ENCODE measurements at places on chromosomes 3 and 15.

DNA sequence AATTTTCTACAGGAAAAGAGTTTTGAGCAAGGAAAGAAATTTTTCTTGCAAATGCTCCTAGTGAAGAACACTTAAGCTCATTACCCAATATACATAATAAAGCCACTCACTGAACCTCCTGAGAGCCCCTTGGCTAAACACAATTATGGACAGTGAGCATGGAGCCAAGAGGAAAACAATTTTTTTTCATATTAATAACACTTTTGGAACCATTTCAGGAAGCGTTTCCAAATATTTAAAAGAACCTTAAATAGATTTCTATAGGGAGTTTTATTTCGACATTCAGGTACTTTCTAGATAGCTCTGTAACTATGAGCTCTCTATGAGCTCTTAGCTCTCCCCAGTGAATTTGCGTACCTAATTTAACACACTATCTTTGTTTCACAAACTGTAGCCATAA, 581.1 kb downstream of the ZNF385D start:
- no peak overlapping the region for H3K27ac ChIP-seq
- H3K4me1 ChIP-seq: no peaks in the 10 kb centered on the region
- H3K27me3 ChIP-seq: no peaks in the 10 kb centered on the region
- H3K36me3 ChIP-seq: no peaks in the 10 kb centered on the region
- DNase-seq: no peak
- no peak overlapping the region for H3K4me3 ChIP-seq

GRCh38 chr3:14411166-14411526, 8.7 kb downstream of the SLC6A6 start:
- no peak for DNase-seq
- no peak overlapping the region for H3K4me3 ChIP-seq
- no peaks in the 10 kb centered on the region for H3K36me3 ChIP-seq
- H3K4me1 ChIP-seq: peaks cover 48% of the 10 kb centered on the region
- H3K27me3 ChIP-seq: no peaks in the 10 kb centered on the region

DNA sequence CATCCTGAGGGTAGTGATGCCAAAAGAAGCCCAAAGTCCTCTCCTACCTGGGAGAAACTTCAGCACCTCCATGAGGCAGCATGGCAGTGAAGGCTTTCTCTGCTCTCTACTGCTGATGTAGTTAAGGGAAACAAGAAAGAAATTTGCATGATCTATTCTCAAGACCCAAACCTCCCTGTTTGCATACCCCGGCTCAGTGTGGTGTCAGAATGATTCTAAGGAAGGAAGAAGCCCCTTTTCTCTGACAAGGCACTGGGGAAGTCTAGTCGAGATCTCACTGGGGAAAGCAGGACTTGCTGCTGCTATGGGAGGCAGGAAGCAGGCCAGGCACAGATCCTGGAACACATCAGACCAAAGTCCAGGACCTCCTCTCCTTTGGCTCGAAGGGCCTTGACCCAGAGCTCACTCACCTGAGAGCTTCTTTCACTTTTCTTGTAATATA, 89.4 kb upstream of the ICE2 start:
- no peaks in the 10 kb centered on the region for H3K27me3 ChIP-seq
- no peak overlapping the region for H3K4me3 ChIP-seq
- no peak for DNase-seq
- no peak overlapping the region for H3K27ac ChIP-seq
- H3K4me1 ChIP-seq: peaks cover 20% of the 10 kb centered on the region

- no peak overlapping the region for H3K4me3 ChIP-seq
- DNase-seq: no peak
- no peak overlapping the region for H3K27ac ChIP-seq
Measured at GRCh38 chr15:57165992-57166391, 210.3 kb upstream of the CGNL1 start.

GRCh38 chr15:41915255-41915994, 21.6 kb upstream of the SPTBN5 start:
- no peaks in the 10 kb centered on the region for H3K27me3 ChIP-seq
- no peaks in the 10 kb centered on the region for H3K36me3 ChIP-seq
- H3K4me1 ChIP-seq: peaks cover 20% of the 10 kb centered on the region
- H3K4me3 ChIP-seq: no peak overlapping the region

GRCh38 chr3:8911781-8912180, 51.5 kb downstream of the RAD18 start:
- no peaks in the 10 kb centered on the region for H3K4me1 ChIP-seq
- H3K27ac ChIP-seq: no peak overlapping the region
- H3K36me3 ChIP-seq: no peaks in the 10 kb centered on the region
- no peaks in the 10 kb centered on the region for H3K27me3 ChIP-seq
- no peak overlapping the region for H3K4me3 ChIP-seq

GRCh38 chr15:79373728-79374127, 58.4 kb upstream of the MINAR1 start:
- no peak for DNase-seq
- no peaks in the 10 kb centered on the region for H3K27me3 ChIP-seq
- no peak overlapping the region for H3K27ac ChIP-seq
- H3K36me3 ChIP-seq: no peaks in the 10 kb centered on the region
- no peaks in the 10 kb centered on the region for H3K4me1 ChIP-seq

DNA sequence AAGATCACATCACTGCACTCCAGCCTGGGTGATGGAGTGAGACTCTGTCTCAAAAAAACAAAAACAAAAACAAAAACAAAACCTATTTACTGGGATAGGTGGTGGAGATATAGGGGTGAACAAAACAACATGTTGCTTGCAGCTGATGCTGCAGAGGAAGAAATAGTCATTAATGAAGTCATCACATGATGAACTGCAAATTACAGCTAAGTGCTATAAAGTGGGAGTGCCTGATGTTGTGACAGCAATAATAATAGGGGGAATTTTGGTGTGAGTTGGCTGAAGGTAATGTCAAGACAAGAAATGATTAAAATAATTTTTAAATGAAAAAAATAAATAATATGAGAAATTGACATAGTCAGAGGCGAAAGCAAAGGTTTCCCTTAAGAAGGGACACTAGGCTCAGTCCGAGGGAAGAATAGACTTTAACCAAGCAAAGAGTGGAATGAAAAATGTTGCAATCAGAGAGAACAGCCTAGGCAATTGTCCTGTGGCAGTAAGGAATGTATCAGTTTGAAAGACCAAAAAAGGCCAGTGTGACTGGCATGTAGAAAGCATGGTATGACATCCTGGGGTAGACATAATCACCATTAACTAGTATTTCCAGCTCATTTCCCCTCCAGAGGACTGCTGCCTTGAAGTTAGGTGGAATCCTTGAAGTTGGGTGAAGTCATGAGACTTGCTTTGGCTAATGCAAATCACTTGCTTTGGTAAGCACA, 14.7 kb upstream of the PIK3CB start:
- H3K4me3 ChIP-seq: no peak overlapping the region
- H3K27me3 ChIP-seq: no peaks in the 10 kb centered on the region
- H3K27ac ChIP-seq: no peak overlapping the region
- H3K4me1 ChIP-seq: no peaks in the 10 kb centered on the region
- no peak for DNase-seq

DNA sequence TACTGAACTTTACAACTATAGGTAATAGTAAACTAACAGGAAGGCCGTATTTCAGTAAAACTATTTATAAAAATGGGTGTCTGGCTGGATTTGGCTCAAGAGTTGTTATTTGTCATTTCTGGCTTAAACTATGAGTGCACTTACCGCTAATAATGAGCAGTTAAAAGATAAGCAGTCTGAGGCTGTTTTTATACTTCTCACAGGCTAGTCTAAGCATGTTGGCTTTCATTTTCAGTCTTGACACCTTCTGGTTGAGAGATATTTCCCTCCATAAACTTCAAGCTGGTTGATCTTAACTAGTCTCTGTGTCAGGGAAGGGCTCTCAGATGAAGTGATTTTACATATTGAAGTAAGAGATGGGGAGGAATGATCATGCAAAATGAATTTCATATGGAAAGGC, 96.1 kb downstream of the RSRC1 start:
- H3K4me1 ChIP-seq: no peaks in the 10 kb centered on the region
- DNase-seq: no peak
- H3K4me3 ChIP-seq: no peak overlapping the region
- H3K27me3 ChIP-seq: no peaks in the 10 kb centered on the region
- H3K36me3 ChIP-seq: no peaks in the 10 kb centered on the region

GRCh38 chr3:195766671-195767070, 45.1 kb downstream of the MUC4 start:
- peaks cover 4% of the 10 kb centered on the region for H3K4me1 ChIP-seq
- H3K36me3 ChIP-seq: no peaks in the 10 kb centered on the region
- no peak for DNase-seq
- H3K27ac ChIP-seq: no peak overlapping the region
- no peaks in the 10 kb centered on the region for H3K27me3 ChIP-seq
- no peak overlapping the region for H3K4me3 ChIP-seq
